Renal cortical epithelial cell (primary cell): ENCODE measurements at places on chromosomes 1 and 21. TPM values are rescaled to one million over a fixed set of nuclear protein-coding genes. Genes with fewer than 3 reads are reported as not detected.

- DNase-seq = no peak
These were observed at the start of gene KAZN for GRCh38 chr1:14598498-14599182. TSS of gene KAZN (plus strand) at chr1:14598685.

- DNase-seq = peak; percentile 42
These were observed 89.2 kb downstream of the TTLL7 start for GRCh38 chr1:83909687-83910086.

DNA sequence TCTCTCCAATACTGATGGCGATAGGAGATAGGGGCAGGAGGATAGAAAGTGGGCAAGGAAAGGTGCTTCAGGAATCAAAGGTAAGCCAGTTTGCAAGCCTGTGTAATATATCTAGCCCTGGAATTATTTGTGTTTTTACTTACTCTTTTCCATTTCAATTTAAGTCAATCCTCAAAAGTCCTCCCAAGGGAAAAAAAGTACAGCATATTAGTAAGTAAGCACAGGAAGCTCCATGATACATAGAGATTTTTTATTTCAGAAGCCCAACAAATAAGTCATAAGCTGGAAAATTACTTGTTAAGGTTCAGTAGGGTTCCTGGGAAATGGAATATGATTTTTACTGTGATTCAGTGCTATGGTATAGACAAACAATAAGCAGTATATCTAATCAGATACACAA lies 337.7 kb upstream of the DUSP10 start:
- no peak for DNase-seq

DNA sequence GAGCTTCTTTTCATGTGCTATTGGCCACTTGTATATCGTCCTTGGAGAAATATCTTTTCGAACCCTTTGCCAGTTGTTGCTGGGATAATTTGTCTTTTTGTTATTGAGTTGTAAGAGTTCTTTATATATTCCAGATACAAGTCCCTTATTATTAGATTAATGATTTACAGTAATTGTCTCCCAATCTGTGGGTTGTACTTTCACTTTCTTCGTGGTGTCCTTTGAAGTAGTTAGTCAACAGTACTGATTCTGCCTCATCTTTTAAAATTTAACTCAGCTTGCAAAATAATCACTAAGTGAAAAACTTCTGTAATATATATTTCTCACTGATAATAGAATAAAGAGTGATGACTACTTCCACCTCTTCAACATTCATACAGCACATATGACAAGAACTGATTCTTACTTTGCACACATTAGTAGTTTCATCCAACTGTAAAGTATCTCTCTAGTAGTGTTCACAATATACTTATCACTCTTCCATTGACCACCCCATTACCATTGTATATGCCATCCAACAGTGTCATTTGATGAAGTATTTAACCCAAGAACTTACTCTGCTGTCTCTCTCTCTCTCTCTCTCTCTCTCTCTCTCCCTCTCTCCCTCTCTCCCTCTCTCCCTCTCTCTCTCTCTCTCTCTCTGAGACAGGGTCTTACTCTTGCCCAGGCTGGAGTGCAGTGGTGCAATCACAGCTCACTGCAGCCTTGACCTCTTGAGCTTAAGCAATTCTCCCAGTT lies 104.2 kb upstream of the DMRTA2 start:
- peak; percentile 87 for DNase-seq

SSX2IP gene
- 16.1 and 36.8 TPM in 2 replicates for total RNA-seq

GPR25 gene
- 0.10 TPM in 1 of 2 replicates, not detected in the other for total RNA-seq

C1QB gene
- not detected in 2 replicates for total RNA-seq

TSSK3 gene
- total RNA-seq = 0.20 TPM in 1 of 2 replicates, not detected in the other

DNA sequence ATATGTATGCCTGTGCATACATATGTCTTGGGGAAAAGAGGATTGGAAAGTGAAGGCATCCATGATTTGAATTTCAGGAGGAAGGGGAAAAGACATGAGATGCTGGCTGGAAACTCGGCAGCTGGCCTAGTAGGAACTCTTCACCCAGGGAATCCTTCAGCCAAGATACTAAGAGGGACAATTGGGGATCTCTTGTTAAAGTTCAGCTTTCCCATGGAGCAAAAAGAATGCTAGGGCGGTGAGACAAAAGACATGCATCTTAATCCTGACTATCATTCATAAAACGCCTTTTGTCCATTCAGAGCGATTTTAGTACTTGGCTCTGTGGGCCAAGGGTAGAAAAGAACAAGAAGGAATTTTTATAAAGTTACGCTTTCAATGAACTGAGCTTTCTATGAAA lies 20.5 kb downstream of the PDPN start:
- DNase-seq = no peak

- DNase-seq = no peak
These were observed 836 bp upstream of the GBP4 start for GRCh38 chr1:89199525-89200031.

DNA sequence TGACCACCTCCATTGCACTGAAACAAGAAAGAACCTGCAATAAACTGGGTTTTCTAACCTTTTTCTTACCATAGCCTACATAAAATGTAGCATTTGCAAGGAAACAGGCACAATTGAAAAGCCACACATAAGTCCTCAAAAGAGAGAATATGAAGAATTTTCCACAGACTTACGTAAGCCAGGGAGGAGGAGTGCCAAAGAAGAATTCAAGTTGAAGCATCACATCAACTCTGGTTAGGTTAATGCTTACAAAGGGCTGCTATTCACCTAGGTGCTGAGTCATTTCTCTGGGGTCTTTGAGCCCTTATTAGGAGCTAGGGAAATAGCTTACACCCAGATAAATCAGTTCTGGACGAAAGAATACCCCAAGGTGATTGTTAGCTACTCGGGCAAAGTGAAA lies 9.6 kb downstream of the OSCP1 start:
- DNase-seq = peak; percentile 57

DNA sequence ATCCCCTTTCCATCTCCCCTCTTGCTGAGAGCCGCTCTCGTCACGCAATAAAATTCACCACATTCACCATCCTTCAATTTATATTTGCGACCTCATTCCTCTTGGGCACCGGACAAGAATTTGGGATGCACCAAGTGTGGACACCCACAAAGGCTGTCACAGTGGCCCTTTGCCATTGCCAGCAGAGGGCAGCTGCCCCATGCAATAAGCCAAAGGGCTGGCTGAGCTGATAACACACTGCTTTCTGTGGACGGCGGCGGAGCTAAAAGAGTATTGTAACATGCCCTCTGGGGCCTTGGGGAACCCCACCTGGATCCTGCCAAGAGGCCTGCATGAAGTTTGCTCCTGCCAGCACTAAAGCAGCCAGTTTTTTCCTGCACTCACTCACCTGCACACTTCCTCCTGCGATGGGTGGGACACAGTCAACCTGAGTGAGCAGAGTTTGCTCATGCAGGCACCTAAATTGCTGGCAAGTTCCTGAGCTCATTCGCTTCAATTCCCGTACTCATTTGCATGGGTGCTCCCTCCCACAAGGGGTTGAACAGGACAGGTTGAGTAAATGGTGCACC lies 792.3 kb upstream of the ADAMTS5 start:
- no peak for DNase-seq

GRCh38 chr21:42991992-42992740 lies 17.8 kb downstream of the PKNOX1 start:
- DNase-seq = peak; percentile 63

- no peak for DNase-seq
These were observed 107.4 kb upstream of the GADD45A start for GRCh38 chr1:67577646-67578045.

- no peak for DNase-seq
These were observed 17.8 kb upstream of the PLA2G2E start for GRCh38 chr1:19941206-19941568.

DNA sequence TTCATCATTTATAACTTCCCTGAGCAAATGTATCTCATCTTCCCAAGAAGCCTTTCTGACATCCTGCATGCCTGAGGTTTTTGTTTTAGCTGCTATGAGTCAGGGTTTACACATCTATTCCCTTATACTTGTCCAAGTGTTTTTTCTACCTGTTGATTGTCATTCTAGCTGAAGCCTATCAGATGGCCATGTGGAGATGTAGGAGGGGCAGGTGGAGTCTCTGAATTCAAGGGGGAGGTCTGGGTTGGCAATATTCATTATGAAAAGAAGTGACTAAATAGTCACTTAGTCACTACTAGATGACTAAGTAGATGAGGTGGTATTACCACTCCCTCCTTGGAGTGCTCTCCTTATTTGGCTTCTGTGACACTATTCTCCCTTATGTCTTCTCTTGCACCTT lies 52.4 kb downstream of the XCL1 start:
- peak; percentile 97 for DNase-seq

ELF3 gene
- total RNA-seq = 277 and 307 TPM in 2 replicates

MMEL1 gene
- total RNA-seq = 0.65 TPM in 1 of 2 replicates, not detected in the other

PTGFRN gene
- total RNA-seq = 51.4 and 76.7 TPM in 2 replicates

DNA sequence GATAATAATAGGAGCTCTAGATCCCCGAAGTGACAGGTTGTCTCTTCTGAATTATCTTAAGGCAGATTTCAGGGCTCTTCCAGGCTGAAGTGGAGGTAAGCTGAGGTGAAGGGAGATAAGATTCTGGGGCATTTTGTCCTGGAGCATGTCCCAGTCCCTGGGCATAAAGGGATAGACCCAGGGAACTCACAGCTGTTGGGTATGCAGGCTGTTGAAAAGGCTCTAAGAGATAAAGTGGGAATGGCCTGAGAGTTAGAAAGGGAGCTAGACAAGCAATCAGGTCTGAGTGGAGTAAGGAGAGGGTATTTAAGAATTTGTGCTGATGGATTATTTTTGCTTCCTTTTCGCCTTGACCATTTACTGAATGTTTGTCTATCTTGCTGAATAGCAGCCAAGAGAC lies 123.7 kb downstream of the NOS1AP start:
- DNase-seq = no peak

- DNase-seq = no peak
These were observed 1.2 kb downstream of the CAMSAP2 start for GRCh38 chr1:200739702-200740570.

DNA sequence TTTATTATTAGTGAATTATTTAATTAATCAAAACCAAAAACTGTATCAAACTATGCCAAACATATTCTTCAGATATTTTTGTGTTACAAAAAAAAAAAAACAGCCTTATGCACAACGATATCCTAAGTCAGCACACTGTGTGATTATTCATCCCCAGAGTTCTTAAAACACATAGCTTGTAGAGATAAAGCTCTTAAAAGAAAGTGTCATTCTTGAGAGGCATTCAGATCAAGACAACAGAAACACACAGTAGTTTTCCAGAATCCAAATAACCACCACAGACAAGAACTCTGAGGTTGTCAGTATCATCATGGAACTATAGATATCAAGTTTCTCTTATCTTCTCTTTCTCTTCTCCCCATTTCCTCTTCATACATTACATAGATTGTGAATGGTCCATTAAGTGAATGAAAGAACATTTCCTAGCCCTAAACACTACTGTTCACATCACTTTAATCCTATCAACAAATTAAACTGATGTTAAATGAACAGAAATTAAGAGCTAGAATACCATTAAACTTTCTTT lies 13.5 kb downstream of the ZZZ3 start:
- DNase-seq = no peak

DNA sequence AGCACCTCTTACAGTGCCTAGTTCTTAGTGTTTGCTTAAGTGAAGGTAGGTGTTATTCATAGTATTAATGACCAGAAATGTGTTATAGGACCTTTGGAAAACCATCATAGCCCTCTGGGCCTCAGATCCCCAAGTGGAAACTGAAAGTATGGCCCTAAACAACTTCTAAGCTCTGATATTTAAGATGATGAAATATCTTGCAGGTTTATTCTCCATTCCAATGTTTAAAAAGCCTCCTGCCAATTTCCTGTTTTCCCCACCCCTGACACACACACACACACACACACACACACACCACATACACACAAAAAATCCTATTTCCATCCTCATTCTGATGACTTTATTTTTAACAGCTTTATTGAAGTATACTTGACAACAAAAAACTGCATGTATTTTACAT lies 108.2 kb downstream of the DIRAS3 start:
- DNase-seq = no peak

- no peak for DNase-seq
These were observed 2.2 kb upstream of the IL20 start for GRCh38 chr1:206863266-206863665.

- DNase-seq = no peak
These were observed 49.6 kb downstream of the TNFRSF8 start for GRCh38 chr1:12112711-12113161.

GRCh38 chr21:16587141-16587581 lies 857.4 kb downstream of the USP25 start:
- peak; percentile 78 for DNase-seq

- no peak for DNase-seq
These were observed 11.9 kb upstream of the PADI4 start for GRCh38 chr1:17296086-17296485.

DNA sequence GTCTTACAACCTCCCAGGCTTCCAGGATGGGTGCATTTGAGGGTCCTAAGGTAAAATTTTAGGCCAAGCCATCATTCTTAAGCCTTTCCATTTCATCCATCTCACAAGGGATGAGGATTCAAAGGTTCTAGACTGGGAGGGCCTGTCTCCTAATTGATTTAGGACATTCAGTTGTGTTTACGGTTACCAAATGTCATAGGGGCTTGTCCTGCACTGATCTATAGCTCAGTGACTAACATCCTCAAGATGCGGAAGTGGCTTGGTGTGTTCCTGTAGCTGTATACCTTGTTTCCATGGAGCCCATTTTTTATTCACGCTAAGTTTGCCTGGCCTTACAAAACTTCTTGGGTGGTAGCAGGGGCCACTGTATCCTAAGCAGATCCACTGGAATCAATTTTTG lies 52.8 kb downstream of the DUSP10 start:
- no peak for DNase-seq

DNA sequence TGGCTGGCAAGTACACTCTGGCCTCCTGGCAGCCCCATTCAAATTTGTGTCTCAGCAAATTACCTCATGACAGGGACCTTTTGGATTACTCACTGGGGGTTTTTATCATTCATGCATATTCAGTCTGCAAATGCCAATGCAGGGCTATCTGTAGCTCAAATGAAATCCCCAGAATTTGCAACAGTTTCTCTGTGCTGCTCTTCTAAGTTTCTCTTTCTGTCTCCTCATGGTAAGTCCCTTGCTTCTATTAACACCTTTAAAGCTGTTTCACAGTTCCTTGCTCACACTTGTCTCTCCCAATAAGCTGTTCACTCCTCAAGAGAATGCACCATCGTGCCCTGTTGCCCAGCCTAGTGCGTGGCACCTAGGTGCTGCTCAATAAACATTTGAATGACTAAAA lies 3.3 kb upstream of the FAM78B start:
- no peak for DNase-seq

FCAMR gene
- total RNA-seq = 0.69 and 3.6 TPM in 2 replicates

SH2D1B gene
- not detected in 2 replicates for total RNA-seq

- no peak for DNase-seq
These were observed 5.8 kb downstream of the VPS72 start for GRCh38 chr1:151184211-151184610.

LIN28A gene
- not detected in 2 replicates for total RNA-seq

GRCh38 chr1:6245869-6246496 lies 2.0 kb downstream of the HES3 start:
- no peak for DNase-seq

- DNase-seq = peak; percentile 40
These were observed 30.8 kb downstream of the SPAG17 start for GRCh38 chr1:118154220-118154619.

- no peak for DNase-seq
These were observed 112.5 kb upstream of the RAB4A start for GRCh38 chr1:229158341-229158921.

DNA sequence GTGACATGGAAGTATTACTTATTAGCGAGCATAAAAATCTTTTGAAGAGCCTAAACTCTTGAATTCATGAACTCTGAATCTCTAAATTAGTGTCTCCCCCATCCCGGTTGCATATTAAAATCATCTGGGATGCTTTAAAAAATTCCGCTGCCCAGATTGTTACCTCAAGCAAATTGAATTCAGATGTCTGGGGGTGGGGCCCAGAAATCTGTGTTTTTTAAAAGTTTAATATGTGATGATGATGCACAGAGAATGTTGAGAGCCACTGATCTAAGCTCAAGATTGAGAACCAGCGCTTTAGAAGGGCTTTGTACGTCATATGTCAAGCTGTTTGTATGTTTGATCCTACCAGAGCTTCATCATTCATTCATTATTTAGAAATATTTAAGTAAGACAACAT lies 446.8 kb downstream of the NUF2 start:
- no peak for DNase-seq
